ENCODE measurements at places on chromosomes 1 and 21.

DNA sequence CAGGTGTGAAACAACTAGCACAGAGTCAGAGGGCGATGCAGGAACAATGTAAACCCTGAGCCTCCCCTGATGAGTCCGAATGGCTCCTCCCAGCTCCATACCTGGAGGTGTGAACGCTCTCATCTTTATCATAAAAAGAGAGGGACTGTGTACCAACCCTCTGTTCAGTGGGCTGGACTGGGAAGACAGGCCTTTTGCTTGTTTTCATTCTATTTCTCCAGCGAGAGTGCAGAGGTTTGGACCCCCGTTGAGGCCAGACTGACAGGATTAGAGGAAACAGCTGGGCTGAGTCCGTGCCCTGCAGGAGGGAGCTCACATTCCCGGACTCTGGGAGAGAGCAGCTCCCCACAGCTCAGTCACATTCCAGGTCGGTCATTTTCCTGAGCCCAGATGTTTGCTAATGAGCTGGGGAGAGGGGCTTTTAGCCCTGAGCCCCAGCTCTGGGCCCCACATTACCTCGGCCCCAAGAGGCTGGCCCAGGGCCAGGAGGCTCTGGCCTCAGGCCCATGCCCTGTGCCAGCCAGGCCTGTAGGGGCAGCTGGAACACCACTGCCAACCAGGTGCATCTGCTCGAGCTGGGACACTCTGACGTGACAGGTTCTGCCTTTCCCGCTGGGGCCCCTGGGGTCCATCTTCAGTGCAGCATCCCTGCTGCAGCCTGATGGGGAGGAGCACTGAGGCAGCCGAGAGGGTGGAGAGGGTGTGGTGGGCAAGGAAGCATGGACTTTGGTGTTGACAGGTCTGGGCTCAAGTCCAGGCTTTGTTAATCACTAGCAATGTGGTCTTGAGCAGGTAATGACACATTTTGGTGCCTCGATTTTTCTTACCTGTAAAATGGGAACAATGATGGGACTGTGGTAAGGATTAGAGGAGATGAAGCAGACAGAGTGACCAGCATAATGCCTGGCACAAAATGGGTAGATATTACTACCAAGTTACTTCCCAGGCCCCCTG, 3.5 kb upstream of the NBL1 start:
- DNase-seq: peak; percentile 56

GRCh38 chr1:1929639-1930545, 10.8 kb upstream of the TMEM52 start:
- no peak for DNase-seq

GRCh38 chr1:25568090-25568833, 24.9 kb downstream of the LDLRAP1 start:
- peak; percentile 9 for DNase-seq

DNA sequence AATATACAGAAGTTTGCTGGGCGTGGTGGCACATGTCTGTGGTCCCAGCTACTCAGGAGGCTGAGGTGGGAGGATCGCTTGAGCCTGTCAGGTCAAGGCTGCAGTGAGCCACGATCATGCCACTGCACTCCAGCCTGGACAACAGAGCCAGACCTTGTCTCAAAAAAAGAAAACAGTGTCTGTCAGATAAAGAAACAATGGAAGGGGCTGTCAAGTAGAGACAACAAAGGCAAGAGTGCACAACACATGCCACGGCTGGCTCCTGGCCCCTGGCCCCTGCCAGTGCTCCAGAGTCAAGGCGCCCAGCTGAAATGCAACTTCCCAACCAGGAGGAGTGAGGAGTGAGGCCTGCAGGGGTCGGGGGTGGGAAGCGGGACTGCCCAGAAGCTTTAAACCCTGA, 32.6 kb downstream of the PRDM15 start:
- DNase-seq: no peak

DNA sequence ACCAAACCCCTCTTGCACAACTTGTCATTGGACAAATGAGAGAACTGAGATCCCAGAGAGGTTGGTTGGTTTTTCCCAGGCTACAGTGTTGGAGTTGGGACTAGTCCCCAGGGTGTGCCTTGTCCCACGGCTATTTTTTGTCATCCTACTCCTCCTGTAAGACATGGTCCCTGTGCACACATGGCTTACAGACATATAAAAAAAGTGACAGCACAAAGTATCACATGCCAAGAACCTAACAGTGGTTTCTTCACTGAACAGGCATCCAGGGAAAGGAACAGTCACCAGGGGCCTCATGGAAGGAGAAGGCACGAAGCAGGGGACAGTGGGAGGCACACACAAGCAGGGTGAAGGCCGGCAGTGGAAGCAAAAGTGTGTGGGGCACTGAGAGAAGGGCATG, 36.5 kb downstream of the SERBP1 start:
- DNase-seq: no peak

GRCh38 chr1:202586018-202586821, 124.0 kb downstream of the SYT2 start:
- DNase-seq: peak; percentile 46

DNA sequence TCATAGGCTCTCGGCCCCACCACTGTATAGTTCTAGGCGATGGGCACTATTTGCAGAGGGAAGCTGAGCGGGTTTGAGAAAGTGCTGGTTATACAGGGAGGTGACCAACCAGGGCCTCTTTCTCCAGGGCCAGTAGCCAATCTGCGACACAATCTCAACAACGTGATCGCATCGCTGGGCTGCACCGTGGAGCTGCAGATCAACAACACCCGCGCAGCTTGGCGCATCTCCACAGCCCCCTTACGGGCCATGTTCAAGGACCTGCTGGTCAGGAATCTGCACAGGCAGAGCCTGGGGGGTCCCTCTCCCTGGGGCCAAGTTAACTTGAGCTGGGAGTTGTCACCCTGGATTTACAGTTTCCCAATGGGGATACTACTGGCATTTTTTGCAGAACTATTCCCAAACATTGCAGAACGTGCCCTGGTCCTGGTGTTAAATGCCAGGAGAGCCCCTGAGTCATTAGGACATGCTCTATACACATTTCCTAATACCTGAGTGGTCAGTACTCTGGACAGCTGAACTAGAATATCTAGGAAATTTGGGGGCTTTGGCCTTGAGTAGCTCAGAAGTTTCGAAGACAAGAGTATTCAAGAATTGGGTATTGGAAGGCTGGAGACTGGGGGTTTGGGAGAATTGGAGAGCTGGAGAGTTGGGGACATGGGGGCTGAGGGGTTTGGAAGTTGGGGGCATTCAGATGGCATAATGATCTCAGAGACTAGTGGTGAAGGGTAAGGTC, 6.9 kb downstream of the DCST1 start:
- DNase-seq: no peak

- no peak for DNase-seq
Observed at GRCh38 chr1:159828176-159828575, 1.5 kb downstream of the SLAMF8 start.

DNA sequence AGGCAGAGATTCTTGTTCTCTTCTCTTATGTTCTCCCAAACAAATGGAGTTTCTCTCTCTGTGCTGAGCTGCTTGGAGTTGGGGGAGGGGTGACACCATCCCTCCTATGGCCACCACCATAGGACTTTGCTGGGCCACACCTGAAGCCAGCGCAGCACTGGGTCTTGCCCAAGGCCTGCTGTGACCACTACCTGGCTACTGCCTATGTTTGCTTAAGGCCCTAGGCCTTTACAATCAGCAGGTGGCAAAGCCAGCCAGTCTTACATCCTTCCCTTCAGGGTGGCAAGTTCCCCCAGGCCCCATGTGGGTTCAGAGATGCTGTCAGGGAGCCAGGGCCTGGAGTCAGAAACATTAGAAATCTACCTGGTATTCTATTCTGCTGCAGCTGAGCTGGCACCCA, 6.3 kb upstream of the MTARC2 start:
- no peak for DNase-seq

DNA sequence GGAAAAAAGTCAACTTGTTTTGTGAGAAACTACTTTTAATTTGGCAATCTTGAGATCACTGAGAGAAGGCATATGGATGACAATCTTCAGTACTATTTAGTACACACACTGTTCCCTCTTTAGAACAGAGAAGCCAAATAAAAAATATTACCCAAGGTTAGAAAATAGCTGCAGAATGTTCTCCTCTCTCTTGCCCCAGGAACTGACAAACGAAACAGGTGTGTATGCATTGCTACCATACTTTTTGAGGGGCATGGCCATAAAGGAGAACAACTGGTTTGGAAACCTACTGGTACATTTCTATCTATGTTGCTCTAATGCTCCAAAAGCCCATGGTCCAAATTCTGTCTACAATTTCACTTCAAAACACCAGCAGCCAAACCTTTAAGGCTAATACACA, 5.7 kb downstream of the TOR1AIP2 start:
- no peak for DNase-seq

- no peak for DNase-seq
Observed at GRCh38 chr1:7517611-7518330, 253.3 kb upstream of the VAMP3 start.

GRCh38 chr1:206469933-206470691, at the start of gene IKBKE:
IKBKE (plus strand) TSS chr1:206470476; CDS start chr1:206473228, 2,752 bp downstream.
- DNase-seq: peak; percentile 83

DNA sequence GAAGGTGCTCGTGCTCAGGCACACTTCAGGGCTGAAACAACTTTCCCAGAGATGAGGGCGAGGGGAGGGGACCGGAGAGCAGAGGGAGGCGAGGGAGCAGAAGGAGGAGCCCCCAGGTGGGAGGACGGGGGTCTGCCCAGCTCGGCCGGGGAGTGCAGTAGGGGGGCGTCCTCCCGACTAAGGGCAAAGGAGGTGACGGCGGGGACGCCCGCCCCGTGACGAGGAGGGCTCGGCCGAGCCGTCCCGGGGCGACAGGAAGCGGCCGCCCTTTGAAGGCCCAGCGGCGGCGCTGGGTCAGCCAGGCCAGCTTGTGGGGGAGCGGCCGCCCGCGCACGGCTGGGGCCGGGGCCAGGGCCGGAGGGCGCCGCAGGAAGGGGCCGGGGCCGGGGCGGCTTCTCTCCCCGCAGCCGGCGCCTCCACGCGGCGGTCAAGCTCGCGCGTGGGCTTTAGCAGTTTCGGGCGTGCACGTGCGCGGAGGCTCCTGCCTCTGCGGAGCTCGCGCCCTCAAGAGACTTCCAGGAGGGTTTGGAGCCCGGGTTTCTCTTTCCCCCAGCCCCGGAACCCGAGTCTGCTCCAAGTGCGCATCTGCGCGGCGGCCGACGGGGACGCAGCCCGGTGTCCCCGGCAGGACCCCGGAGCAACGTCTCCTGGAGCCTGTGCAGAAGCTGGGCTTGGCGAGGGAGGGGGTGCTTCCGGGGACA, 100.8 kb upstream of the SLC45A1 start:
- DNase-seq: no peak

DNA sequence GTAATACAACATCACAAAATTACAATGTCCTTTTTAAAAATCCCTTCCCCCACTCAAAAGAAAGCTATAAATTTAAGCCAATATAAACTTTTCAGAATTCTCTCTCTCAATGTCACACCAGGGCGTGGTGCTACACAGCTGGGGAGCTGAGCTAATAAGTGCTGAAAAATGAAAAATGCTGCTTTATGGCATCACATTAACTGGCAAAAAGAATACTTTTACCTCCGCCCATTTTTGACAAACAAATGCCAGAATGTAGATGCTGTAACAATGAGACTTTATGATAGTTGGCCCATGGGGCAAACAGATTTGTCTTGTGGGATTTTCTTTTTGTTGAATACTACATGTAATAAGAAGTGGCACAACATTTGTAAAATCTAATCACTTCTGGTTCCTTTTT, 12.7 kb upstream of the LYPLAL1 start:
- DNase-seq: no peak

- no peak for DNase-seq
Observed at GRCh38 chr1:185939142-185939541, 205.0 kb downstream of the HMCN1 start.

- no peak for DNase-seq
Observed at GRCh38 chr1:153746174-153746573, 18.3 kb downstream of the INTS3 start.

GRCh38 chr1:38213646-38214434, 167.2 kb upstream of the POU3F1 start:
- no peak for DNase-seq

GRCh38 chr1:26275580-26276431, 4.1 kb upstream of the SH3BGRL3 start:
- peak; percentile 86 for DNase-seq

- DNase-seq: no peak
Observed at GRCh38 chr1:207405814-207406213, 48.3 kb upstream of the CR2 start.

- DNase-seq: no peak
Observed at GRCh38 chr1:108983114-108983513, 19.8 kb upstream of the CLCC1 start.

DNA sequence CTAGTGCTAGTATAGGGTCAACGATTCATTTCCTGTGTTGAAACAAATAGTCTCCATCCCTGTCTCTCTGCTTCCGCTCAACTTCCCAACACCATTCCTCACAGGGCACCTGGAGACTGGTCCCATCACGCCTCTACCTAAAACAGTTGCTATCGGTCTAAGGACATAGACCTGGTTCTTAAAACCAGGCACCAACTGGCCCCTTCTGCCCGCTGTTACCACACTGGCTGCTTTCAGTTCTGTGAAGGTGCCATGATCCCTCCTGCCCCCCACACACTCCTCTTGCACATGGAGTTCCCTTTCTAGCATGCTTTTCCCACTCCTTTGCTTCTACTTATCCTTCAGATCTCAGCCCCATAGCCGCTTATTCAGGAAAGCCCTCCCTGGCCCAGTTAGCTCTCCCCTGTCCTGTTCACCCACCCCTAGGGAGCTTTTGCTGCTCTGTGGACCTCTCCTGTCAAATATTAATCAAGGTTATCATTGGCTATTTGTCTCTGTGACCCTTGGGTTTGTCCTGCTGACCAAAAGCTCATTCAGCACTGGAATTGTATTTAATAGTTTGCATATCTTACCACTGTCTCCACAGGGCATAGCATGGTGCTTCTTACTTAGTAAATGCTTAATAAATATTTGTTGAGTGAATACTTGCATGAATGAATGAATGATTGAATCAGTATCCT, 11.9 kb upstream of the KPRP start:
- DNase-seq: no peak

All from Caki2 (cell line).